CD4-positive, alpha-beta T cell treated with Interleukin-6 for 4 hours (primary cell): ENCODE measurements at places on chromosomes 4 and X.

GRCh38 chrX:73581002-73581628 lies 18.1 kb downstream of the CHIC1 start:
- DNase-seq: no peak

GRCh38 chr4:44351069-44351468 lies 97.5 kb downstream of the KCTD8 start:
- no peak for DNase-seq

DNA sequence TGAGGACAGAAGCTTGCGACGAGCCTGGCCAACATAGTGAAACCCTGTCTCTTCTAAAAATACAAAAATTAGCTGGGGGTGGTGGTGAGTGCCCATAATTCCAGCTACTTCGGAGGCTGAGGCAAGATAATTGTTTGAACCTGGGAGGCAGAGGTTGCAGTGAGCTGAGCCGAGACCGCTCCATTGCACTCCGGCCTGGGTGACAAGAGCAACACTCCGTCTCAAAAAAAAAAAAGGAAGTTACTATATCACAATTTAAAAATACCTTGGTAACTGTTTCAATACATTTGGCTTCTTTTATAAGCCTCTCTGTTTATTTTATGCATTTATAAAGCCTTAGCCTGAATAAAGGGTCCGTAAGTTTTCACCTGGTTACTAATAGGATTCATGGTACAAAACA lies 46.6 kb upstream of the CHRNA9 start:
- no peak for DNase-seq

GRCh38 chrX:77342004-77342403 lies 105.2 kb upstream of the FGF16 start:
- DNase-seq: no peak

GRCh38 chr4:38499101-38499500 lies 164.9 kb upstream of the KLF3 start:
- DNase-seq: no peak

DNA sequence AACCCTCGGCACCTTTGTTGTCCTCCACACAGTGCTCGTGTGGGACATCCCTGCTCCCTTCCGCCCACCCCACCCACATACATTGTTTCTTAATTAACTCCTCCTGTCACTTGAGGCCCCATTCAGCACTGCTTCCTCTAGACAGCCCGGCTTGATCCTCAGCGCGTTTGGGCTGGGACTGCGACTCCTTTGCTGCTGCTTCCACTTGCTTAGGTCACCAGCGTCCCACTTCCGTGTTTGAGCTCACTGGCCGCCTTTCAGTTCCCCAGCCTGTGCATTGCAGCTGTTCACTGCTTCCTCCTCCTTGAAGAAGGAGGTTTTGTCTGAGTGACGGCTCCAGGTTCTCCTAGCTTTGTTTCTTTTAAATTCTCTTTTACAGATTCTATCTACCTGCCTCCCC lies 16.1 kb downstream of the RNF4 start:
- peak; percentile 78 for DNase-seq
